ENCODE measurements at places on chromosomes 7 and 10.

DNA sequence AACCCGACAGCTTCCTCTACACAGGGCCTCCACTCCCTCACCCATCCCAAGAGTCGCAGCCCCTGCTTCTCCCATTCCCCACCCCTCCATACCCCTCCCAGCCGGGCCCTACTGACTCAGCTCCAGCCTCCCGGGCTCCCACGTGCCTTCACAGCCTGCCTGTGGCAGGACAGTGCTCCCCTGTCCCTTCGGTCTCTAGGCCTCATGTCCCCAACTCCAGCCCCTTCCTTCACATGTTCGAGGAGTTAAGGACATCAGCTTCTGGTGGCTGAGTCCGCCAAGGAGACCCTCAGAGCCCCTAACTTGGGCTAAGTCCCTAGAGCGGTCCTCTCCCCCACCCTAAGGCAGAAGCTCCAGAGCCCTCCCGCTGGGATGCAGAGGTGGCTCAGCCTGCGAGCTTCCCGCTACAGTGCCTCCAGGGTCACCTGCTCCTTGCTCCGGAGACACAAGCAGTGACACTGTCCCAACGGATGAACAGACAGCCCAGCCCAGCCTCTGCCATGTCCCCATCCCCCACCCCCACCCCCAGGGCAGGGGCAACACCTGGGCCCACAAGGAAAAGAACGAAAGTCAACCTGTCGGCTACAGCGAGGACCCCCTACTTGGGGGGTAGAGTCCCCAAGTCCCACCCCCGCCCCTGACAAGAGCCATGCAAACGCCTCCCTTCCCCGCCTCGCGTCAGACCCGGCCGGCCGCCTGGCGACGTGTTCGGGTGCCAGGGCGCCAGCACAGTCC, 716 bp downstream of the SMARCD3 start:
- peak; percentile 63 for DNase-seq

DNA sequence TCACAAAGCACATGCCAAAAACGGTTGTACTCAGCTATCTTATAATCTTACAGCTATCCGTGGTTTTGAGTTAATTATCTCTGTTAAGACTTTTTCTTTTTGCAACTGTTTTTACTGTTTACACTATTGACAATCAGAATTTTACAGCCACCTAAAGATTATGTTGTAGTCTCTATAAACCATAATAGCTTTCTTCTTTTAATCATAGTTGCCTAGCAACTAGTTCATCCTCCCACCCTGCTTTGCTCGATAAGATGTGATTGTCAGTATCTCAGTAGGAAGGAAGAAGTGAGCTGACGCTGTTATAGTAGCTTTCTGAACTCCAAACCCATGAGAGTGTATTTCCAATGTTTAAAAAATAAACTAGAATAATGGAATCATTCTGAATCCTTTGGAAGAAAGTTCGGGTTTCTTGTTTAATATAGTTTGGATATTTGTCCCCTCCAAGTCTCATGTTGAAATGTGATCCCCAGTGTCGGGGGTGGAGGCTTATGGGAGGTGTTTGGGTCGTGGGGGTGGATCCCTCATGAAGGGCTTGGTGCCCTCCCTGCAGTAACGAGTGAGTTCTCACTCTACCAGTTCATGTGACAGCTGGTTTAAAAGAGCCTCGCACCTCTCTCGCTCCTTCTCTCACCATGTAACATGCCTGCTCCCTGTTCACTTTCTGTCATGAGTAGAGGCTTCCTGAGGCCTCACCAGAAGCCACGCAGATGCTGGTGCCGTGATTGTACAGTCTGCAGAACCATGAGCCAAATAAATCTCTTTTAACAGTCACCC, 68.1 kb downstream of the SVOPL start:
- no peak for DNase-seq

DNA sequence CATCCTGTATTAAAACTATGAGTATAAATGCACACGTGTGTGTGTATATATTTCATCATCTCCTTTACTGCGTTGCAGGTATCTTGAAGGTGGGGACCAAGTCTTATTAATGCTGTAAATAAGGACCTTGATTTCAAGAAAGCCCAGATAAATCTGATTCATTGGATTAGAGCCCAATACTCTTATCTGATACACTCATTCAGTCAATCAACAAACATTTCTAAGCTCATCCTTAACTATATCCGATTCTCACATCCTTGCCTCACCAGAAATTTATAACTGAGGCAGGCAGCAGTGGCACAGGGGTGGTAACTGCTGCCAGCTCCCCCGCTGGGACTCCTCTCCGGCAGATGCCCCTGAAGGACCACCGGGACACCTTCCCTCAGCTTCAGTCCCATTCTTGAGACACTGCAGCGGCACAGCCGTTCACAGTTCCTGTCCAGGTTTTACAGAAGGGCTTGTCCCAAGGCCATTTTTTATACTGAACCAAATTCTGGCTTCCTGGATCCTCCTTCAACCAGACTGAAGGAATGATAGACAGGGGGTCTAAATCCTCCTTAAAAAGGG, 54.0 kb downstream of the BRI3 start:
- DNase-seq: no peak

DNA sequence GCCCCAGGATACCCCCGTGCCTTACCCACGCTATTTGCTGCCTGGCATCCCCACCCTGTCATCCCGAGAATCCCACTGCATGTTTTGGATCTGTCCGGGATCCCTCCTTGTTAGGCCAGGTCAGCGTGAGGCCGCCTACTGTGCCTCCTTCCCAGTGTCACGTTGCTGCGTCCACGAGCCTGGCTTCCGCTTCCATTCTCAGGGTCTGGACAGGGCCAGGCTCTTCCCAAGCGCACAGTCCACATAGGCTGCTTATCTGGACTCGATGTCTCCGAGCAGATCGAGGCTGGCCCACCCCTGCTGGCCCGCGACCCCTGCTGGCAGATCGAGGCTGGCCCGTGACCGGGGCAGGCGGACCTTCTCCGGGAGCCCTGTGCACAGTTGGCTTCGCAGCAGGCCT, 27.1 kb downstream of the FOXK1 start:
- no peak for DNase-seq

- DNase-seq: no peak
Observed at GRCh38 chr10:128230401-128230800, 104.2 kb upstream of the MKI67 start.

GRCh38 chr10:58023341-58024073, 244.2 kb downstream of the IPMK start:
- DNase-seq: no peak

DNA sequence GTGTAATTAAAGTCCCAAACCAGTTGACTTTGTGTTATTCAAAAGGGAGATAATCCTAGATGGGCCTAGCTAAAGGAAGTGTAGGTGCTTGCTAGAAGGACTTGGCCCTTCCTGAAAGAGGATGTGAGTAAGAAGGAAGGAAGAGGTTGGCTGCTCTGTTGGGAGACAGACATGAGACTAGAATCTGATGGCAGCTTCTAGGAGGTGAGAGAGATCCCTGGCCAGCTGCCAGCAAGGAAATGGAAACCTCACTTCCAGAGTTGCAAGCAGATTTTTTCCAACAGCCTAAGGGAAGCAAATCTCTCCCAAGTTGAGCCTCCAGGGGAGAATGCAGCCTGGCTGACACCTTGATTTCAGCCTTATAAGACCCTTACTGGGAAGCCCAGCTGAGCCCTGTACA, 368.4 kb upstream of the ZMIZ1 start:
- no peak for DNase-seq

DNA sequence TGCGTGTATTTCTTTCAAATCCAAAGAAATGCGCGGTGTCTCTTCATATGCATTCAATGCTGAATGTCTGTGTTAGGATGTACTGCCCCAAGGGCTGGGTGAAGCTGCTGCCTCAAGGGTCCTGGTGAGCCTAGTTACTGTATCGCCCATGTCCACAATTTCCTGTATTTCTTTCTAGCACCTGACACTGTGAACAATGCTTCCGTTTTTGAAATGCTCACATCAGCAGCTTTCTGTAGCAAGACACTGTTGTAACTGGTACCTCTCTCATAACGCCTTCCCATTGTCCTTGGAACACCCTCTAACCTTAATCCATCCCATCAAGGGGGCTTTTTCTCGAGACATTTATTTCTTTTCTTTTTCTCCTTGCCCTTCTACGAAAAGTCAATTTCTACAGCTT, 25.1 kb downstream of the NRP1 start:
- no peak for DNase-seq

GRCh38 chr10:191703-192518, 56.7 kb downstream of the ZMYND11 start:
- DNase-seq: no peak

DNA sequence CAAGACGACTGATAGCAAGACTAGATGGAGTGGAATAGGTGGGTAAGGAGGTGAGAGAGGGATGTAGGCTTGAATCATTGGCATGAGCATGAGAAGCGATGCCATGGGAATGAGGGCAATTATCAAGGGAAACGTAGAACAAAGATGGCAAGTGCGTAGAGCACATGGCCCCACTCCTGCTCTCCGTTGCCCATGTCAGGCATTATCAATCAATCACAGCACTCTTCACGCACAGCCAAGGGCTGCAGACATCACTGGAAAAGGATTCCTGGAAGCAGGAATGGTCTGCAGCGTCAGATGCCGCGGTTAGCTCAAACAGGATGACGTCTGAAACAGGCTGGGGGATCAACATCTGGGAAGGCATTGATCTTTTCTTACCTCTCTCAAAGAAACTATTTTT, 25.6 kb upstream of the GALNTL5 start:
- DNase-seq: no peak

DNA sequence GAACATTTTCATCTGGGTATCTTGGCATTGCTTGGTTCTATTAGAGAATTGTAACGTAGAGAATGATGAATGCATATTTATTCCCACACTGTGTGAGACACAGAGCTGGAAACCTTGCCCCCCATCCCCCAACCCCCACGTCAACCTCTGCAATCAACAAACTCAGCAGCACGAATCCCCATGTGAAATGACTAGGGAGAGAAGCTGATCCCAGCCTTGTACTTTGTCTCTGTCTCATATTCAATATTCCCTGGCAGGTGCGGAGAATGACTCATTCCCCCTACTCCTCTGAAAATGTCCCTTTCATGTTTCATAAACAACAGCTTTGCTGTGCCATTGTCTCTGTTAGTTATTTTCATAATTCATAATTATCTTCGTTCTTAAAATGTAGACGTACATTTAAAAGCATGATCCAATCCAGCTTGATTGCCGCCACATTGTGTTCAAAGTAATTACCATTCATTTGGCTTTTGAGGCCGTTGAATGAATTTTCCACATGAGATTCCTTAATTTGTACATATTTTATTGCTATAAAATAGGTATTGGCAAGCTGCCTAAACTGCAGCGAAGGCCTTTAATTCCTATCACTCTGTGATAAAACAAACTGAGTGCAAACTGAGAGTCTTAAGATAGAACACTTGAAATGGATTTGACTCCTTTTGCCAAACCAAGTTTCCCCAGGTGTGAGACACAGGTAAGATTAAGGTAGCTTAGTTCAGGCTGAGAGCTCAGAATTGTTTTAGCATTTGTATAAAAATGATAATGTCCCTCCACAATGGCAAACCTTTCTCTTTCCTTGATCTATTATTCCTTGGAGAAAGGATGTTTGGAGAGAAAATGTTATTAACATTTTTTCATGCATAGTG, 920.2 kb downstream of the TYW1 start:
- DNase-seq: no peak

GRCh38 chr7:13748998-13749397, 240.5 kb downstream of the ETV1 start:
- no peak for DNase-seq
